ENCODE measurements at places on chromosomes 11 and 22.

DNA sequence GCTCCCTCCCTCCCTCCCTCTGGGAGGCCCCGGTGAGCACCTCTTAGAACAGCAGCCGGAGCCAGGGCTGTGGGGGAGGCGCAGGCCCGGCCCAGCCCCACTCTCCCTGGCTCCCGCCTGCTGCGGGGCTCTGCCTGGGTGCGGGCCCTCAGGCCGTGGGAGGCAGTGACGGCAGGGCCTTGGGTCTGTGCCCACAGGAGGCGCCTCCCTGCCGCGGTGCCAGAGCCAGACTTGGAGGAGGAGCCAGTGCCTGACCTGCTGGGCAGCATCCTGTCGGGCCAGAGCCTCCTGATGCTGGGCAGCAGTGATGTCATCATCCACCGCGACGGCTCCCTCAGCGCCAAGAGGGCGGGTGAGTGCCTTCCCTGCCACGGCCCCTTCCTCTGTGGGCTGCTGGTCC is 9.5 kb downstream of the IRF7 start:
- peak; percentile 37 for DNase-seq

DNA sequence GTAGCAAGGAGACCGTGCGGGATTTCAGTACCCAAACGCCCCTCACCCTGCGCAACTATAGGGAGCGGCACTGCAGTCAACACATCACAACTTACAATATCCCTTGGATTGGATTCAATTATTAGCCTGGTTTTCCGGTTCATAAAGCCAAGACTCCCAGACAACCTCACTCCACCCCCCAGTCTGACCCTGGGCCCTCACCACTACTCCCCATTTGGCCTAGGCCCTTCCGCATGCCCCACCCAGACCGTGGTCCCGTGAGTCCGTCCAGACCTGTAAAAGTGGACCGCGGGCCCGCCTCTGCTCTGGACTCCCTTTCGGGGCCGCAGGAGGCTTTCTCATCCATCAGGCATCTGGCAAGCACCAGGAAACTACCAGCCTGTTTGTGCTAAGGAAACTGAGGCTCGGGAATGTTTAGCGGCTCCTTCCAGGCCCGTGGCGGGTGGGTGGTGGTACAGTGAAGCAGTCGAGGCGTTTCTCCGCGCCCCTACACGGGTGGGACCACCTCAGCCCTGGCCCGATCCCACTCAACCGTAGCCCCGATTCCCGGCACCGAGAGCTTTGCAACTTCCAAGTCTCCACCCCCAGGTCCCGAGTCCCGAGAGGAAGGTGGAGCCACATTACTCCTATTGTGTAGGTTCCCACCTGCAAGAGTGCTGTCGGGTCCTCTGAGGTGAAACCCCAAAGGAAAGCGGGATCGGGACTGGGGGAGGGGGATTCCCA is 679 bp upstream of the DPP3 start:
- DNase-seq: no peak

- DNase-seq: no peak
These were observed 28.2 kb downstream of the GGT5 start for GRCh38 chr22:24216541-24217209.

DNA sequence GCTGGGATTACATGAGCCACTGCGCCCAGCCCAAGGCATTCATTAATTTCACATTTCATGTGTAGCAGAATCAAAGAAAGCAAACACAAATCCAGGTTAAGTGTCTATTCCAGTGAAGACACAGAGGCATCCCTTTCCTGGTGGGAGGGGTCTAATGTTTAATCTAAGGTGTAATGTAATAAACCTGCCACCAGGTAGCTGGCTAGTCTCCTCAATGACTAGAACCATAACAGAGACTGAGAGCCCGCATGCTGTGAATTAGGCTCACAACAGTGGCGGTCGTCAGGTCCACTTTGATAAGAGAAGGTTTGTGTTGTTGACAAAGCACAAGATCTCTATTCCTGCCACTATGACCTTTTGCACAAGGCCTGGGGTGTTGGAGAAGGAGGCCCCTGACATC is 64.2 kb upstream of the ADA2 start:
- no peak for DNase-seq

DNA sequence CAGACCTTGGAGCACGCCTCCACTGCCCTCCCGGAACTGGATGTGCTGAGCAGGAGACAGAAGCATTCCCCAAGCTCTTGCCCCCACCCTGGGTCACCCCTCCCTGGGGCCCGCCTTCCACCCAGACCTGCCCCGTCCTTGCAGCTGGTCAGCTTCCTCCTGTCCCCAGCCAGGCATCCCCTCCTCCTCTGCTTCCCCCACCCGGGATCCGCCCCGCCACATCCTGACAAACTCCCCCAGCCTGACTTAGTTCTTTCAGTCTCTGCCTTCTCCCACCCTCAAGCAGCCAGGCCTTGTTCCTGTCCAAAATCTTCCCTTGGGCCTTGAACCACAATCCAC is 1.1 kb upstream of the PLXNB2 start:
- no peak for DNase-seq

DNA sequence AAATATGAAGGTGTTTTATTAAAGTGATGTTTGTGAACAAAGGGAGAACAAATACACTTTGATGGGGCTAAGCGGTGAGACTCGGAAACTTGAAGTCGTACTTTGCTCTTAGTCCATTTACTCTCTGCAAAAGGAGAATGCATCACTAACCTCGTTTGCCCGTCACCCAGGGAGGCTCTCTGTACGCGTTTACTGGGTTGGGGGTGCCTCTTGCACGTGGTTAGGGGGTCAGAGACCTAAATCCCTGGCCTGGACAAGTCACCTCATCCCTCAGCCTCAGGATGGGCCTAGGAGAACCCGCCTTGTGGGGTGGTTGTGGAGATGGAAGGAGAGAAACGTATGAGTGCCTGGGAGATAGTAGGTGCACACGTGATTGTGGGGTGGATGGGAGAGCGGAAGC is 803 bp upstream of the IFT27 start:
- no peak for DNase-seq

- DNase-seq: no peak
These were observed 477.9 kb downstream of the MN1 start for GRCh38 chr22:27323661-27324060.

DNA sequence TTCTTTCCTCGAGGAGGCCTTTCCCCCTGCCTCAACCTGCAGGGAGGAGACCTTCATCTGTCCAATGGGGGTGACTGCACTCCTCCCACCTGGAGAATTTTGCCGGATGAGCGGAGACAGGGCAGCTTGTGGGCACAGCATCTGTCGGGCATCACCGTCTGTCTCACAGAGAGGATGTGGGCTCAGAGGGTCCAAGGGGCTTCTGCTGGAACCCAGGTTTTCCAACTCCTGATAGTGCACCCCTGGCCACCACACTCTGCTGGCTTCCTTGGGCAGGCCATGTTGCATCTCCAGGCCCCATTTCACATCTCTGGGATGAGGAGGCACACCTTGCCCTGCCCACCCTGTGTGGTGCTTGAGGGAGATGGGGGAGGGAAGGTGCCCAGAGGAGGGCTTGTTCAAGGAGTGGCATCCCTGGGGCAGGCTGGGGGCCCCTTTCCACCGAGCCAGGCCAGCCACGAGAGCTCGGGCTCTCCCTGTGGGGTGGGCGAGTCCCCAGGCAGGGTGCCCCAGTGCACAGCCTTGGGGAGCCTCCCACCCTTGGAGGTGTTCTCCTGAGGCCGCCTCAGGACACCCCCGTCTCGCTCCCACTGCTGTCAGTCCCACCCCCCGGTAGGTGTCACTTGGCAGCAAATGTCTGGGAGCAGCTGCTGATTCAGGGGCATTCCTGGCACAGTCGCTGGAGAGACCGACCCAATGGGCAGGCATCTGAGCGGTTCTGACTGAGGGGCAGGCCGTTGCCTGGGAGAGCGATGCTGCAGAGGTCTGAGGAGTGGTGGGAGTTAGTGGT is 84.2 kb downstream of the MORC2 start:
- no peak for DNase-seq
